ENCODE measurements at places on chromosomes 2 and 18.

DNA sequence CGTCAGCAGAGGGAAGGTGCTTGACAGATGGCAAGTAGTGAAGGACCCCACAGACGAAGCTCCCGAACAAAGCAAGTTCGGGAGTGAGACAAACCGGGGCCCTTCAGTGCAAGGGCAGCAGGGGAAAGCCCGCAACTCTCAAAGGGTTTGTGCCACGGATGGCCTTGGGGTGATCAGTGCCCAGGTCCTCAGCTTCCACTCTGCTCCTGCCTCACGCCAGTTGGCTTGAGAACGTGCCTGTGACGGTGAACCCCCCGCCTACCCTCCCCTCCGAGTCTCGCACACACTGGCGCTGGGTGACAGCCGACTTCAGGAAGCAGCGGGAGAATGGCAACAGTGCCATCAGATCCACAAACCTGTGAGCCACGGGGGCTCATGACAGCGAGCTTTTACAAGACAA is 56.8 kb upstream of the SALL3 start:
- DNase-seq, result no peak

GRCh38 chr18:63725682-63726480 is 23.1 kb downstream of the SERPINB11 start:
- DNase-seq, result no peak

GRCh38 chr2:43605851-43606250 is 10.0 kb upstream of the THADA start:
- no peak for DNase-seq

- DNase-seq, result peak; percentile 26
Measured at GRCh38 chr2:72115110-72116080, 32.3 kb downstream of the CYP26B1 start.

All from stimulated activated effector memory CD8-positive, alpha-beta T cell treated with anti-CD3 and anti-CD28 coated beads, Interleukin-12 subunit alpha, Interleukin-12 subunit beta, amount 100 ng/mL, for 72 hours (primary cell).